ENCODE measurements at places on chromosomes 13 and 19. TPM values are rescaled to one million over a fixed set of nuclear protein-coding genes. Genes with fewer than 3 reads are reported as not detected.
A peak's percentile ranks its signal among the peaks of the same experiment; 100 is the strongest.

GRCh38 chr13:100854006-100854405 is 179.4 kb upstream of the TMTC4 start:
- no peak for DNase-seq

KIR3DL2 gene
- not detected for total RNA-seq

- peak; percentile 89 for DNase-seq
Observed at GRCh38 chr13:114099191-114099590, 33.2 kb downstream of the RASA3 start.

GRCh38 chr13:27419328-27419727 is 5.1 kb upstream of the GTF3A start:
- DNase-seq, result no peak

DNA sequence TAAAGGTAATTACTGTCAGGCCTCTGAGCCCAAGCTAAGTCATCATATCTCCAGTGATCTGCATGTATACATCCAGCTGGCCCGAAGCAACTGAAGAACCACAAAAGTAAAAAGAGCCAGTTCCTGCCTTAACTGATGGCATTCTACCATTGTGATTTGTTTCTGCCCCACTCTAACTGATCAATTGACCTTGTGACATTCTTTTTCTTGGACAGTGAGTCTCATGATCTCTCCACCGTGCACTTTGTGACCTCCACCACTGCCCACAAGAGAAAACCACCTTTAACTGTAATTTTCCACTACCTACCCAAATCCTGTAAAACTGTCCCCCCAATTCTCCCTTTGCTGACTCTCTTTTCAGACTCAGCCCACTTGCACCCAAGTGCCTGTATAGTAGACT is 17.2 kb upstream of the CXCL17 start:
- no peak for DNase-seq

- DNase-seq, result no peak
Observed at GRCh38 chr13:32910530-32910929, 105.7 kb upstream of the KL start.

- no peak for DNase-seq
Observed at GRCh38 chr19:30710721-30711120, 338.5 kb downstream of the ZNF536 start.

DNA sequence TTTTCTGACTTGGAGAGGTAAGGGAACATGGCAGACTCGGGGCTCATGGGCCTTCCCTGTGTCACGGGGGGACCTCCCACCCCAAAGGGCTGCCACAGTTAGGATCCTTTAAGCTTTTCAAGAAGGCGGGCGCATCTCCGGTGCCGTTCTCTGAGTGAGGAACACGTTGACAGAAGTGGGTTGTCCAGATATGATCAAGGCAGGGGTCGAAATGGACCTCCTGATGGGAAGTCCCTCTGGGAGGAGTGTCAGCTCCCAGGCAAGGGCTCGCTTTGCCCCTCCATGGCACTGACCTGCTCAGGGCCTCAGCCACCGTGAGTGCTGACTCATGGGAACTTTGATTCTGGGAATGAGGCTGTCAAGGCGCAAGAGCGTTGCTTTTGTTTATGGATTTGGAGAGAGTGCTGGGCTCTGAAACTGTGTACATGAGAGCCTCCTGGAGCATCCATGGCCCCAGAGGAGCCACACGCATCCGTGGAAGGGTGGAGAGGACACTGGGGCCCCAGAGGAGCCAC is 6.5 kb upstream of the TEX29 start:
- no peak for DNase-seq
